ENCODE measurements at places on chromosomes 16 and 17. TPM values are rescaled to one million over a fixed set of nuclear protein-coding genes. Genes with fewer than 3 reads are reported as not detected.

DNA sequence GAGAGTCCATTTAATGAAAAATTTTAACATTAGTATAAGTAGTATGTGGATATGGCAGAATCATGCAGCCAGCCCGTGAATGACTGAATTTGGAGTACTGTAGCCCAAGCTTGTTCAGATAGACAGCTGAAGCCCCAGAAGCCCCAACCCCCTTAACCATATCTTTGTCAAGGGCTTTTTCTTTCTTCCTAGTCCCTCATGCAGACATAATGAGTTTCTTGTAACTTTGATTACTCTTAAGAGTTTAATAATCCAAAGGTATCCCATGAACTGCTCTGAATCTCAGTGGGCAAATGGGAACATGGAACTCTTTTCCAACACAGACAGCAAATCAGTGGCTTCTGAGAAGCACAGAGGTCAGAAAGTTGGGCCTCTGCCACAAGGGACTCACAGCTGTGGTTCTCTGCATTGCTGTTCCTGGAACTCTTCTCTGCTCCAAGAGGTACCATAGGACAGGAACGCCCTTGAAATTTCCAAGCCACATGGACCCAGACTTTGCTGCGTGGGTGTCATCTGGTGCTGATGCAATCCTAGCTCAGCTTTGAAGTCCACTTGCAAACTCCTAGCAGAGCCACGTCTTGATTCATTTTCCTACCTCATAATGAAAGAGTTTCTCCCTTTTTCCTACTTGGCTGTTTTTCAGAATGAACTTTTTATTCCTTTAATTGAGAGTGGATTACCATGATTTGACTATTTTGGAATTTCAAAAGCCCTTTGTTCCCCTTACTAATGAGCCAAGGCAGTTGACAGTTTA is 18.1 kb downstream of the LYRM1 start:
- no peak for DNase-seq

DNA sequence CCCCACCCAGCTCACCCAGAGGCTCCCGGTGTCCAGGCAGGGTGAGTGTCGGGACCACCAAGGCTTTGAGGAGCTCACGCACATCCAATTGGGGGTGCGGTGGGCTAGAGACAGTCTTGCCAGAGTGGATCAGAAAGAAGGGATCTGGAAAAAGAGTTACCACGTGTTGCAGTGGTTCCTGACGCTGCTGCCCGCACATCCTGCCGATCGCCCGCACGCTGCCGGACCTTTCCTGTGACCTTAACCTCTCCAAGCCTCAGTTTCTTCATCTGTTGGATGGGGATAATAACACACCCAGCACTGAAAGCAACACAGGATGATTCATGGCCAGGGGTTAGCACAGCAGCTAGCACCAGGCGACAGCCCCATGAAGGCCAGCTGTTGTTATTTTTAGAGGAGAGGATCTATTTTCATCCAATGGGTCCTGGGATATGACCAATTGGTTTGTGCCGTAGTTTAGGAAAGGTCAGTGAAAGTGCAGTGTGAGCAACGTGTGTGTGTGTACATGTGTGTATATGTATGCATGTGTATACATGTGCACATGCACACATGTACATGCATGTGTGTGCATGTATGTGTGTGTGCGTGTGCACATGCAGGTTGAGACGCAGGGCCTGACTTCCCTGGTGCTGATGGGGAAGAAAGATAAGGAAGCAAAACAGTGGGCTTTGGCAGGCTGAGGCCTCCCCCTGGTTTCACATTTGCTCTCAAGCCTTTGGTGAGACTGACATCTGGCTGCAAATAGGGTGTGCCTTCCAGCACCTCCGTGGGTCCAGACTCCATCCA is 2.5 kb downstream of the ITGAX start:
- no peak for DNase-seq

DNA sequence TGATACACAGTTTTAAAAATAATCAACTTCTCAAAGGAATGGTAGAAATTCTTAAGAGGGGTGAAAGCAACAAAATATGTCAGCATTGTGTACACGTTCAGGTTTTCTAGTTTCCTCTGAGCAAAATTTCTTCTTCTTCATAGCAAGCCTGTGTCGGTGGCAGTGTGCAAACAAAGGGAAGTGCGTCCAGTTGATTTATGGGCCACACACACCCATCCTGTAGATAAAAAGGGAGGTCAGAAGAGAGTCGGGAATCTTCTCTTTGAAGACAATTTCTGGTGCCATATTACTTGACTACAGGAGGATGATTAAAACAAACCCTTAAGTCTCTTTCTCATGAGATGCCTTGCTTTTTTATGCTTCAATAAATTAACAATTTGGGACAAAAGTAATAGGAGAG is 484.1 kb upstream of the SALL1 start:
- no peak for DNase-seq

TCF25 gene
- 92.4 TPM for polyA plus RNA-seq

CA5A gene
- polyA plus RNA-seq: not detected

KRTAP4-6 gene
- not detected for polyA plus RNA-seq

All from keratinocyte (primary cell).